ENCODE measurements at places on chromosomes 5 and 9.

- no peak for DNase-seq
Observed at GRCh38 chr5:118033686-118034338, 954.5 kb downstream of the DTWD2 start.

GRCh38 chr5:135062216-135063055, 28.4 kb upstream of the PITX1 start:
- no peak for DNase-seq

DNA sequence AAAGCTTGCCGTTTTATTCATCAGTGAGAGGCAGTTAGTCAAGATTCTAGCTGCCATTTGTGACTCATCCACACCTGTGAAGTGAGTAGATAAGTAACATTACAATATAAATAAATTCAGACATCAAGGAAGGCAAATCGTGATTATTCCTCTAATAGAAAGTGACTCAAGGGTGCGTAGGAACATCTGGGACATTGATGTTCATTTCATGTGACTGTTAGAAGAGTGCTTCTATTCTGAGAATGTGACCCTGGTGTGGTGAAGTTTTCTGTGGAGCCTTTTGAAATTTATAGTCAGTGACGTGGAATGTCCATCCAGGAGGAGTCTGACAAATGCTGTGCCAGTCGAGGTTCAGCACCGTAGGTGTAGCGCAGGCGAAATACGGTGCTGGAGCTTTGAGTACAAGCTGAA, 48.4 kb upstream of the FAM240B start:
- no peak for DNase-seq

- DNase-seq: no peak
Observed at GRCh38 chr9:35476596-35476995, 13.3 kb upstream of the RUSC2 start.

DNA sequence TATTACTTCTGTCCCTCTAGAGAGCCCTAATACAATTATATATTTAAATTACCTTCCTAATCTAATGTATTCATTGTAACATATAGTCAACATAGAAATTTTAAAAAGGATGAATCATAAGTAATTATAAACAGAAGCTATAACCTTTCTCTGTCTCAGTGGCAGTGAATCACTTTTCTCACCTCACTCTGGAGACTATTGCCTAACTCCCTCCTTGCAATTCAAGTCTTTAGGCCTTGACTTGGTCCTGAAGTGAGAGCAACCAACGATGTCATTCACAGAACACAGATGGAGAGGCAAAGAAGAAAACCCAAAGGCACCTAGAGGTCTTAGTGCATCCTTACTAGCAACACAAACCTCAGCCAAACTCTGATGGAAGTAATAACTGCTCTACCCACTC, 133.3 kb upstream of the DPYSL3 start:
- DNase-seq: no peak

DNA sequence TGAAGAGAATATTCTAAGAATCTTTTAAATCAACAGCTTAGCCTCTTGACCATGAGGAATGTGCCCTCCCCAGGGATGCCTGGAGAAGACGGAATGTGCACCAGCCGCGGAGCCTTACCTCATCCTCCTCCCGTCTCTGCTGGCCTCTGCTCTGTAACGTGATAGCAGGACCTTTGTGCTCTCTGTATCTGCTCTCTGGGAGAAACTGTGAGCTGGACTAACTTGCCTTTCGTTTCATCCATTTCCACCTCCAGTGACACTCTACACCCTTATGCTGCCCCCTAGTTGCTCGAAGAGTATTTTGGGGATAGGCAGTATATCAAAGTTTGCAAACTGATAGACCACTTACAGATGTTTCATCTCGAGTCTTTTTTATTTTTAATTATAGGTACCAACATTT, 141.4 kb downstream of the NPR3 start:
- DNase-seq: no peak

DNA sequence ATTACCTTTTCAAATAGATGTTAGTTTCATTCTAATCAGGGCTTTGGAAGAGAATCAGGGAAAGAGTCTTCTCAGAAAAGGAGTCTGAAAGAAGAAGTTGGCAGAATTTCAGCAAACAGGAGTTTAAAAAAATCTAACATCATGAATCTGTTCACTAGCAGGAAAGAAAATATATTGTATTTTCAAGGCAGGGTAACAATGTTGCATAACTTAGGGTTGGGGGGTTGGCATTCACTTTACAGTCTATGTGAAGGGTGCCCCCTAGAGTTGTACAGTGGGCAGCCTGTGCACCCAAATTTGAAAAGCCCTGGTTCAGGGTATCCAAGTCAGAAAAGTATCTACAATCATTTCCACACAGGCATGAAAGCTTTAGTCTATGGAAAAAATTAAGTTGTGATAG, 348.4 kb upstream of the SLC30A5 start:
- DNase-seq: no peak

GRCh38 chr5:93755716-93756115, 14.3 kb upstream of the POU5F2 start:
- DNase-seq: no peak

GRCh38 chr9:130780865-130781504, 54.1 kb upstream of the ABL1 start:
- peak; percentile 55 for DNase-seq

DNA sequence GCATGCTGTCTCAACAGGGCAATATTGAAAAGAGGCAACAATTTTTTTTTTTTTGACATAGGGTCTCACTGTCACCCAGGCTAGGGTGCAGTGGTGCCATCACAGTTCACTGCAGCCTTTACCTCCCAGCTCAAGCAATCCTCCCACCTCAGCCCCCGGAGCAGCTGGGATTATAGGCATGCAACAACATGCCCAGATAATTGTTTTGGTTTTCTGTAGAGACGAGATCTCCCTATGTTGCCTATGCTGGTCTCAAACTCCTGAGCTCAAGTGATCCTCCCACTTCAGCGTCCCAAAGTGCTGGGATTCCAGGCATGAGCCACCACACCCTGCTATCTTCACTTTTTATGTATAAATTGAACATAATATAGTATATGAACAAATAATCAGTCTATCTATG, 47.6 kb downstream of the PRELID2 start:
- DNase-seq: no peak

GRCh38 chr5:139137697-139138096, 60.5 kb downstream of the SIL1 start:
- no peak for DNase-seq

DNA sequence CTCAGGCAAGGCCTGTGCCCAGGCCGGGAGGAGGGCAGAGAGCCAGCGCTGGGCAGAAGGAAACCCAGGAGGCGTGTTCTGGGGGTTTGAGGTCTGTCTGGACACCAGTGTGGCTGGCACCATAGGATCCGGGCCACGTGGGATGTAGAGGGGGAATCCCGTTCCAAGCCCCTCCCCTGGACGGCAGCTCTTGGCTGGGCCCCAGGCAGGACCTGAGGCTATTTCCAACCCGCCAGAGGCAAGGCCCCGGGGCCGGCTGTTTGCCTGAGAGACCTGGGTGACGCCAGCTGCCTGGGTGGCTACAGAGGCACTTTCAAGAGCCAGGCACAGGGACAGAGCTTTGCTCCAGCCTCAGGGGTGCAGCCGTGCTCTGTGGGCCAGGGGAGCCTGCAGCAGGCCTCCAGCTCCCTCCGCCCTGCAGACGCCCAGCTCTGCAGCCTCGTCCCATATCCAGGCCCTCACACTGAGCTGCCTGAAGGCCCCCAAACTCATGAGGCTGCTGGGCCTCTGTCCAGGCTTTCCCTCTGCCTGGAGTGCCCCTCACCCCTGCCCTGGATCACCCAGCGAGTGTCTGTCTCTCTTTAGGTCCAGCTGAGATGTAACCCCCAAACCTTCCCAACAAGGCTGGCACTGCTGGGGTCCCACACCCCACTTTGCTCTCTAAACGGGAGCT, 56.6 kb upstream of the EGFL7 start:
- DNase-seq: no peak

GRCh38 chr9:108783326-108783725, 72.5 kb downstream of the ACTL7B start:
- DNase-seq: no peak

GRCh38 chr9:126587187-126588185, 26.2 kb upstream of the LMX1B start:
- DNase-seq: no peak

DNA sequence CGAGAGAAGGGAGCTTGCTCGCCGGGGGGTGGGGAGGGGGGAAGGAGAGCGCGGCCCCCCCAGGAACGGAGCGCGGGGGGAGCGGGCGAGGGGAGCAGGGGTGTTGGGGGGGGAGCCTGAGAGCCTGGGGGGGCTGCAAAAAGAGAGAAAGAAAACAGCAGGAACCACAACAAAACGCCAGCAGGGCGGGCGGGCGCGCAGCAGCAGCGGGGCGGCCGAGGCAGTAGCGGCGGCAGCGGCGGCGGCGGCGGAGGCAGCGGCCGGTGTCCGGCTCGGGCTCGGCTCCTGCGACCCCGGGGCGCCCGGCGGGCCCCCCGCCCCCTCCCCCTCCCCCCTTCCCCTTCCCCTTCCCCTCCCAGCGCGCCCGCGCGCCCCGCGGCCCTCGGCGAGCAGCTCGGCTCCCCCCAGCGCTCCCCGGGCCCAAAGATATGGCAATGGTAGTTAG, 1.6 kb downstream of the NR2F1 start:
- no peak for DNase-seq

DNA sequence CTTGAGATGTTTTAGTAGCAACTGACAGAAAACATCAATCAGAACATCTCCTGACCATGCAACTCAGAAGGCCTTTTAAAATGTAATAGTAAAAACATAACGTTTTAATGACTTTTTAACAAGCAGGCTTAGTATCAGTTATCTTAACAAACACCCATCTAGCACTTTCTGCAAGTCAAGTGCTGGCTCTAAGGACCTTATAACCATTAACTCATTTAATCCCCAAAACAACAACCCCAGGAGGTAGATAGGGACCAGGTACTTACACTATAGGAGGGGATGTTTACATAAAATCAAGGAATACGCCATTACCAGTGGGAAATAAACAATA, 41.8 kb downstream of the ROR2 start:
- no peak for DNase-seq

DNA sequence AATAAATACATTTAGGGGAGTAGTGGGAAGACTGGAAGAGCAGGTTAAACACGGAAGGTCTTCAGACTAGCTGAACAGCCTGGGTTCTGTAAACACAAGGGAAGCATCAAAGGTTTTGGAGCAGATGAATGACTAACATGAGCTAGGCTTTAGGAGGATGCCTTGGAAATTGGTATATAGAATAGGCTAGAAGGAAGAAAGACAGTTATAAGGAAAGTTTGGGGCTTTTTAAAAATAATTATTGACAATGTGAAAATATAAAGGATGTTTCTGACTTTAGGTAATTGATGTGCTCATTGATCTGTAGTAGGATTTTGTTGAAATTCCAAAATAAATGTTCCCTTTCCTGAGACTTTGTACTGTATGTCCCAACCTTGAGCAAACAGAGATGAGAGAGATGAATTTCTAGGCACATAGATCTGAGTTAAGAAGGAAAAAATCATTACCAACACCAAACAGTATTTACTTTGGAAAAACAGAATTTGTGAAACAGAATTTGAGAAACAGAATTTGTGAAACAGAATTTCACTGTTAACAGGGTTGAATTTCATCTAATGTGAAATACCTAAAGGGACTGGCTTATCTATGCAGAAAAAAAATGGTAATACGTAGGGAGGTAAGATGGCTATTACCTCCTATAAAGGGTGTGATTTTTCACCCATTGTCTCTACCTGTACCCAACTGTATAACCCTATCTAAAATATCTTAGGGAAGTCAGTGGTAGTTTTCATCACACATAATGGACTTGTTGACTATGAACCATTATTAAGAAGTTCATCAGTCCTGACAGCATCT, 28.8 kb downstream of the SKP2 start:
- DNase-seq: no peak

DNA sequence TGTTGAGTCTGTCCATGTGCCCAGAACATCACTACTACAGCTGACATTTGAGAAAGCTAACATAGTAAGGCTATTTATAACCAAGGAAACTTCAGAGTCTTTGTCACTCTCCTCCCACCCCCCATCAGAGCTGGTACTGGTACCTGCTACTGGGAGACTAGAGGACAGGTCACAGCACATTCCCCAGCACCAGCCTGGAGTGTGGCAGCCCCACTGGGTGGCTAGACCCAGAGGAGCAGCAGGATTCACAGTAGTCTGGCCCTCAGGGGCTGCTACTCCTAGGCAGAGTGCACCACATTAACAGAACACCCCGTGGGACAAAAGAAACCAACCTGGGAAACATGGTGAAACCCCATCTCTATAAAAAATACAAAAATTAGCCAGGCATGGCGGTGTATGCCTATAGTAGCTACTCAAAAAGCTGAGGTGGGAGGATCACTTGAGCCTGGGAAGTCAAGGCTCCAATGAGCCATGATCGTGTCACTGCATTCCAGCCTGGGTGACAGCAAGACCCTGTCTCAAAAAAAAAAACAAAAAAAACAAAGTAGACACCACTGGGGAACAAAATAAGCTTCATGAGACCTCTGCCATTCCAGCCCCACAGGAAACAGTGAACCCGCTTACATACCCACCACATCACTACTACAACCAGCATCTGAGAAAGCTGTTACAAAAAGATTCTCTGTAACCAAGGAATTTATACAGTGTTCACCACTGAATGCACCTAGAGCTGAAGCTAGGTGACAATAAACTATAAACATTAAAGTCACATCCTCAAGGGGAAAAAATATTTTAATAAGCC, 26.3 kb upstream of the PTGER4 start:
- no peak for DNase-seq

- DNase-seq: peak; percentile 63
Observed at GRCh38 chr9:116318468-116319374, 165.1 kb downstream of the PAPPA start.

DNA sequence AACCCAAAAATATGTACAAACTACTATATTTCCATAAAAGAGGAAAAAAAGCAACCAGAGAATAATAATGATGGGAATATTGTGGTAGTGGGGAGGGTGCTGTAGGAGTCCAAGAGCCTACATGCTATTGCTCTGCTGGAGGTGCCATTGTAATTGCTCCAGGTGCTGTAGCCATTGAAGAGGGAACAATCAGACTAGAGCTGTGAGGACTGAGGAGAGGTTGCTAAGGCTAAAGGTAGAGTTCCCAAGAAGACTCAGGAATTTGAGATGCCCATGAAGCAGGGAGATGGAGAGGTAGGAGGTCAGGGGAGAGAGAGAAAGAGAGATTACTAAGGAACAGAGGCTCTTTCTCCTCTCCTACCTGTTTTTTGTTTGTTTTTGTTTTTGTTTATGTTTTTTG, 394.0 kb downstream of the DMRTA1 start:
- DNase-seq: no peak

- DNase-seq: no peak
Observed at GRCh38 chr5:11679676-11680075, 224.6 kb downstream of the CTNND2 start.

DNA sequence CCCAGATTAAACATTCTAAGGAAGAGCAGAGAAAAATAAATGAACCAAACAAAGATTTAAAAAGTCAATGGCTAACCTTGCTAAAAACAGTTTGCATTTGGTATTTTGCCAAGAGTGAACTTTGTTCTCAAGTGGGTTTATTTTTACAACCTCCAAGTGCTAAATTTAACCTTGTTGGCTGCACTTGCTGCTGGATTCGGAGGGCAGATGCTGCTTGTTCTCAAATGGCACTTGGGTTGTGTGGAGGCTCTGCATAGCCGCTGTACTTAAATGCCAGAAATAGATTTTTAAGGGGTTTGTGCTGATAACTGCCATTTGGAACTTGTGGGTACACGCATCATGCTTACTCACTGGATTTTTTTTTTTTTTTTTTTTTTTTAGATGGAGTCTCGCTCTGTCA, 13.3 kb upstream of the SPATA24 start:
- DNase-seq: no peak

All from HFF-Myc (cell line).